Natural killer cell (primary cell): ENCODE measurements at places on chromosomes 5 and 9.

DNA sequence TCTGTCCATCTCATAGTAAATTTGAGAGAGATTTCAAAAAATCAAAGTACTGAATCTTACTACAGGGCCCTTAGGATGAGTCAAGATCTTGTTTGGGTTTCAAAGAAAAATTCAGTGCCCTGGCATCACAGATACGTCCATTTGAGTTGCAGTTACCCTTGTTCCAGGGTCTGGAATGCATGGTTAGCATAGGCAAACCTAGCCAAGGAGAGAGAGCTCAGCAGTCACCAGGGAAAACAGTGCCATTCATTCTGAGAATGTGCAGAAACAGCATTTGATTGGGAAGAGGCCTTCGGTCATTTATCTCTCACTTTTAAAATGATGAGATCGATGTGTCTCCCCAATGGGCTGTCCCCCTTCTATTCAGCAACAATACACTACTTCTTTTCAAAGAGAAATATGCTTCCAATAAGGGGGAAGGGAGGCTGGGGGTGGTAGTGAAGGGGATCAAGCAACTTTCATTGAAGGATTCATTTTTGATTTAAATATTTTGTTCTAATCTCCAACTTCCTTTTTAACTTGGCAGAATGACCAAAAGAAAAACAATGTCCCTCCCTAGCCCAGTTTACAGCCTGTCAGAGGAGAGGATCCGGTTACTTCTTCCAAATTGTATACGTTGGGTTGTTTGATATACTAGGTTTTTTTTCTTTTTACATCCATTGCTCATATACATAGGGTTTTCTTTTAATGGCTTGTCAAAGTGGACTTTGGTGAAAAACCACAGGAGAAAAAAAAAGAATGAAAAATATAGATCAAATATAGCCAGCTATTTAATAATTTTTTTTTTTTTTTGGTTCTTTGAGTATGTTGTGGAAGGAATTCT is 491.1 kb downstream of the CCDC171 start:
- DNase-seq: no peak

GRCh38 chr9:1876891-1877496 is 138.2 kb upstream of the SMARCA2 start:
- no peak for DNase-seq

DNA sequence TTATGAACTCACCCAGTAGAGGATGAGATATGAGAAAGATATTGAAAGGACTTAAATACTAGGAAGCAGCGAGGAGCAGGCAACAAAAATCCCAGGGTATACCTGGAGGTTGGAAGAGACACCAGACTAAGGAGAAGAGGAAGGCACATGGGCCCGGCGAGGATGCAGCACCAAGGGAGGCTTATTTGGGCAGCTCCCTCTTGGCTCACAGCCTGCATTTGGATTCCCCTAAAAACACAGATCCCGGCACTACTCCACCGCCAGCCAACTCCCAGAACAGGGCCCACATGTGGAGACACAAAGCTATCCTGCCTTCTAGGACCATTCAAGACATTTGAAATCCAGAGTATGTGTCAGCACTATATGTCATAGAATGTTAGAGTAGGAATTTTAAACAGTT is 199.8 kb upstream of the FBXL7 start:
- DNase-seq: no peak

DNA sequence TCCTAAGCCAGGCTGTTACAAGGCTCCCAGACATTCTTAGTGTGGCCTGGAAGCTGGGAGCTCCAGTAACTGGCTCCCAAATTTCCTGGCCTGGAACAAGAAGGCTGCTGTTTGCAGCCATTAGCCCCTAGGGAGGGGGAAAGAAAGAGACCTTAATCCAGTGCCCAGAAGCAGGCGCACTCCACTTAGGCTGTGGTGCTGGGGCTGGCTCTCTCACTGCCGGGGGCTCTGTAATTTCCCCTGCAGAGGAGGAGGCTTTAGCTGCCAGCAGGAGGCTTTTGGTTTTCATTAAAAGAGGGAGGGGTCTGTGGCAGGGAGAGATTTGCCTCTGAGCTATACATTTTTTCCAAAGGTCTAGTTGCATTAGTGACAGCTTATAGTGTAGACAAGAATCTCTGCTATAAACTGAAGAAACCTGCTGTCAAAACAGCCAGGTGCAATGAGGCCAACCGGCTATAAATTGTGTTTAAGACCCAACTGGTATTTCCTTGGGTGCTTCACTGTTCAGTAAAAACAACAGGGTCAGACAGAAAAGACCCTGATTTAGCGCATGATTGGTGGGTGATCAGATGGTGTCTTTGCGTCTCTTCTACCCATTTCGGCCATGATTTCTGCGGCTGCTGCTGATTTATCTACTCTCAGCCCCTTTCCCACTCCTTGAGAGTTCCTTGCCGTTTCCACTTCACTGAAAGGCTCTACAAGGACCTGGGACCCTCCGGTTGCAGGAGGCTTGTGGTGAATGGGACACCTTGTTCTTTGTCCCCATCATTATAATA is 254.6 kb downstream of the AOPEP start:
- no peak for DNase-seq

GRCh38 chr5:158868546-158868945 is 231.2 kb downstream of the EBF1 start:
- DNase-seq: no peak

DNA sequence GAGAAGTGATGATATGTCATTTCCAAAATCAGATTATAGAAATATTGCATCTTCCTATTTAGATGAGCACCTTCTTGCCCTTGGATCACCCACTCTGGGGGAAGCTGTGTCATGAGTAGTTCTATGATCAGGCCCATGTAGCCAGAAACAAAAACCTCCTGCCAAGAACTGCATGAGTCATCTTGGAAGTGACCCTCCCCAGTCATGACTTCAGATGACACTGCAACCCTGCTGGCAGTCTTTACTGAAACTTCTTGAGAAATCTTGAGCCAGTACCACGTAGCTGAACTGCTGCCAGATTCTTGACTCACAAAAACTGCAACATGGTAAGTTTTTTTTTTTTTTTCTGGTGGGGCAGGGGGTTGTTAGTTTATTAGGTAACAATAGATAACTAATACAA is 439.6 kb upstream of the PTGER4 start:
- DNase-seq: no peak

DNA sequence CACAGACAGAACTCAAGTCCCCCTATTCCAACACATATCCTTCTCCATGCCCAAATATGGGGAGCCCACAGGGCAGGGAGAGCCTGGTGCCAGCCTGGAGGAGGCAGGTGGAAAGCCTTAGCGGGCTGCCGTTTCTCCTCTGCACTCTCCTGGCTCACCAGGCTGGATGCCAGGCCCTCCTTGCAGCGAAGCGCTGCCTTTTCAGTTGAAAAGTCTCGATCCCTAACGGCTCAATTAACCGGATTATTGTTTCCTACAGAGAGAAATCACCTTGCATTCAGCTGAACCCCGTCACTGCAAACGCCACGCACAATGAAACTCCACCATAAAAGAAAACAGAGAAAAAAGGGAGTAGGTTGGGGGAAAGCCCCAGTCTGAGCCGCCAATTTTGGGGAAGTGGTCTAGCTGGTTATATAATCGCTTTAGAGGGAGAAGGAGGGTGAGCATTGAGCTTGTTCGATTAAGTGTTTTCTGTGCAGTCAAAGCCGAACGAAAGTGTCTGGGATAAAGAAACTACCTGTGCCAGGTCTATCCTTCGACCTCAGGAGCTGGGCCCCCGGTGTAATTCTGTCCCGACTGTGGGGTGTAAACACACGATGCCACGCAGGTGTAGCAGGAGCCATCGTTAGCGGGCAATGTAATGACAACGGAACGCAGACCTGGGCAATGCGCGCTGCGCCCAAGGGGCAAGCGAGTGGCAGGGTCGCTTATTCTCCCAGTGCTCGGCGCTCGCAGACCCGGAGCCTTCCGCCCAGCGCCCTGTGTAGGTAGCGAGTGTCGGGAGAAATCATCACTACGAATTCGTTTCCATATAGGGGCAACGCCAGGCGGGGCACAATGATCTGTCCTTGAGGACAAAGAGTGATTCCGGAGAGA is 3.8 kb downstream of the BARHL1 start:
- no peak for DNase-seq
